ENCODE measurements at places on chromosomes 12 and 14. TPM values are rescaled to one million over a fixed set of nuclear protein-coding genes. Genes with fewer than 3 reads are reported as not detected.

- no peak for DNase-seq
Observed at GRCh38 chr14:61544448-61545330, 150.6 kb upstream of the HIF1A start.

The MYRFL gene
- not detected for total RNA-seq

DNA sequence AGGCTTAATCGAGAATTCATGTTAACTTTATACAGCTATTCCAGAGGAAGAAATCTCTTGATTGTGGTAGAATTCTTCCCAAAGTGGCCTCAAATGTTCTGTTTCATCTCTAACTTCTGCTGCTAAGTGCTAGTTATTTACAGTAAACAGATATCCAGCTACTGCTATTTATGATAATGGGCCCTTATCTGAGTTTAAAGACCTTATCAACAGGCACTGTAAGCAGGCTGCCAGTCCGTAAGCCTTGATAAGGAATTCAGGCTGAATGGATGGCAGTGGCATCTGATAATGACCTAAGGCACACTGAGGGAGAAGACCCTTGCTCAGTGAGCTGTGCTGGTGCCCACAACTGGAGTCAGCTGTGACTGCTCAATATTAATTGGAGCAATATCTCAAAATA is 59.0 kb downstream of the PAX9 start:
- DNase-seq, result no peak

The DPPA3 gene
- not detected for total RNA-seq

DNA sequence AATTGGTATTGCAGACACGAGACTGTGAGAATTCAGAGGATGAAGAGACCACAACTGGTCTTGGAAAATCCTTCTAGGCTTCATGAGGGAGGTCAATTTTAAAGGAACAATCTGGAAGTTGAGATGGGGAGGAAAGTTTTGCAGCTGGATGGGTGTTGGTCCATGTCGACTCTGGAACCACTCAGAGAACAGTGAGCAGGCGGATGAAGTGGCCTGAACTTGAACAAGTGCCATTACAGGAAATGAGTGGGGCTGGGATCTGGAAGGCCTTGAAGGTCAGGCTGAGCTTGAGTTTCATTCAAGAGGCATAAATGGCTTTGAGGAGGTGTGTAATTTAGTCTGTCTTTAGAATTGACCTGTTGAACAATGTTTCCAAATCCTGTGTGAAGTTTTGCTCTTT is 140.9 kb downstream of the GALC start:
- no peak for DNase-seq

DNA sequence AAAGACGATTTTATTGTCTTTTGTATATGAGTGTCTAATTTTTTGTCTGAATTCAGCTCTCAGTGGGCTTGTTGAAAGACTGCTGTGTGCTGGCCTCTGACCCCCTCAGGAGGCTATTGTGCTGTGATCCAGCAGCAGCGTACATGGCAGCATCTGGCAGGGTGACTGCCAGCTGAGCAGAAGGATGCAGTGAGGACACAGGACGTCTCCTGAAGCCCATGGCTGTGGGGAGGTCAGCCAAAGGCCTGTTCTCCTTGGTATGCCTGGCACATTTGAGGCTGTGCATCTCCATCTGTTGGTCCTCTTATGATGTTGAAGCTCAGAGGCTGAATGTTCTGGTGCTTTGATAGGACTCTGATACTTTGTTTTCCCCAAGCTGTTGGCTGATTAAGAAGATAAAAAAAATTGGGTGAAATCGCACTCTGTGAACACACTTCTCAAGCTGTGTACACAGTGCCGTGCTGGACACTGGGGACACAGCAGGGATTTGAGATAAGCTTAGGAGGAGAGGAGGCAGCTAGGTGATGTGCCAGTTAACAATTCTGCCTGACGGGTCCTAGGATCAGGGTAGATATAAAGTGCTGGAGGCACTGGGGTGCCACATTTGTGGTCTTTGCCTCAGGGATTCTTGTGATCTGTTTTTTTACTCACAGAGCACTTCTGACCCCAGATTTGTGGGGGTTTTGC is 37.5 kb downstream of the EID3 start:
- DNase-seq, result no peak

DNA sequence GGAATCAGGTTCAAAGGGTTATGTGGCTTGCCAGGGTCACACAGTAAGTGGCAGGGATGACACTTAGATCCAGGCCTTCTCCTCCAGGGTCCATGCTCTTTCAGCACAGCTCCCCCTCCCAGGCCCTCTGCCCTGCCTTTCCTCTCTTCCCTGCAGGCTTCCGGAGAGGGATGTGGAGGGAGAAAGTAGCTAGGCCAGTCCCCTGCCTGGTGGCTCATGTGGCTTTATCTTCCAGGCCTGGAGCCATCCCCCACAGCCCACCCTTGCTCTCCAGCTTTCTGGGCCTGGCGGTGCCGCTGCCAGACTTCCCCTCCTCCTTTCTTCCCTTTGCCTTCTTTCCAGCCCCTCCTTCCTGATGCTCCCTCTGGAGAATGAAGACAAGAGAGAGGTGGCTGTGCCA is 1.7 kb downstream of the PSMB11 start:
- no peak for DNase-seq

The GPR65 gene
- 8.2 TPM for total RNA-seq

The PLEKHD1 gene
- 0.19 TPM for total RNA-seq

All from OCI-LY7 (cell line).